CD4-positive, alpha-beta T cell treated with Interleukin-12 subunit alpha and Interleukin-12 subunit beta, for 1 hour (primary cell): ENCODE measurements at places on chromosomes 11 and 22.

DNA sequence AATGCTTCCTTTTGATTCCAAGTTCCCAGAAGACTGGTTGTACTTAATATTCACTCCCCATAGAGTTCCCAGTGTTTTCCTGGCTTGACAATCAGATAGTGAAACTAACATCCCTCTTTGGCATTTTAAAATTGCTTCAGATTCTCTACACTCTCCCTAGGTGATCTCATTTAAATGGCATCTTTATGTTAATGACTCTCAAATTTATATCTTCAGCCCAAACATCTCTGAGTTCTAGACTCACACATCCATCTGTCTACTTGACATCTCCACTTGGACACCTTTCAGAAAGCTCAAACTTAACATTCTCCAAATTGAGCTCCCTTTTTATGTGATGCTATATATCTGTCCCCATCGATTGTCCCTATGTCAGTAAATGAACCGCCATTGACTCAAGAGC, 232.0 kb downstream of the NTM start:
- no peak for DNase-seq

DNA sequence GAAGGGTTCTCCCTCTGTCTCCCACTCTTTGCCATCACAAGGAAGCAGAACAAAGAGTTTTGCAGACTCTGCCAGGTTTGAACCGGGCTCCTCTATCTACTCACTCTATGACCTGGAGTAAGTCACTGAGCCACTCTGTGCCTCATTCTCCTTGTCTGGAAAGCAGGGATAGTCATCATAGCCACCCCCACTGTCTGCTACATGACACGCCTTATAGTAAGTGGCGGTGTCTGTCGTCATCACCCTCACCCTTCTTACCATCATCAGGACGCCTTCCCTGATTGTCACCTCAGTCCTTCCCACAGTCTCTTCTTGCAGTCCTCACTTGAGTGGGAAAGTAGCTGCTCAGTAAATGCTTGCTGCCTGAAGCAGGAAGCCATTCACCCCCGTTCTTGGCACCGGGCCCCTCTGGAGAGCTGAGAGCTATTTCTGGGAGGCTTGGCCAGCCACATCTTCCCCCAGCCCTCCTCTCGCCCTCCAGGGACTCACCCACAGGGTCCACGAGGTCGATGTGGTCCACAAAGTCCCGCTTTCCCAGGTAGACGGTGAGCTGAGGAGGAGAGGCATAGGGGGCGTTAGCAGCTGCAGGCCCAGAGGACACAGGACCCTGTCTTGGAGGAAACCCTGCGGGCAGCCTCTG, 46.4 kb downstream of the TPBGL start:
- no peak for DNase-seq

DNA sequence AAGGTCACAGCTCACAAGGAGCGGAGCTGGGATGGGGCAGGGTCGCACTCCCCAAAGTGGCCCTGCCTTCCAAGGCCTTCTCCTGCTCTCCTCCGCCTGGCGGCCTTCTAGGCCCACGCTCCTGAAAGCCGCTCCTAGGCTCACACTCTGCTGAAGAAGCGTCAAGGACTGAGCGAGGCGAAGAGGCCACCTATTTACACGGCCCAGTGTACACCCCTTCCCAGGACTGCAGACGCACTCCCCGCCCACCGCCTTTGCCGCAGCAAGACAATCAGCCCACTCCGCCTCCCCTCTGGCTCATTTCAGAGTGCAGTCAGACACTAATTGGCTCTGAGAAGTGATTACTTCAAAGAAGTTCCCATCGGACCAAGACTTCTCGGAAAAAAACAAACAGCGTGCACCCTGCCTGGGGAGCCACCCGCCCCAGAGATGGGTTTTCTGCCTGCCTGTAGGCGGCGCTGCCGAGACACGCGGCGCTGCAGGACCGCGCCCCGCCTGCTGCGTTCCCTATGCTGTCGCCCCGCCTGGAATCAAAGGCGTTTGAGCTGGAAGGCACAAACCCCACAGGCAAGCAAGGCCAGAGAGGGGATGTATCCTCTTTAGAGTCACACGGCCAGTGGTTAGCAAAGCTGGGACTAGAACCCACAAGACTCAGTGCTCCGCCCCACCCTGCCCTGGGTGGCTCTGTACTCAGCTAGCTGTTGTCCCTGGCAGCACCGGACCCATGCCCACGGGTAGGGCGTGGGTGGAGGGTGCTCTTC, 414.8 kb downstream of the BUD13 start:
- DNase-seq, result no peak

- no peak for DNase-seq
Observed at GRCh38 chr11:129249923-129250322, 57.8 kb upstream of the ARHGAP32 start.

DNA sequence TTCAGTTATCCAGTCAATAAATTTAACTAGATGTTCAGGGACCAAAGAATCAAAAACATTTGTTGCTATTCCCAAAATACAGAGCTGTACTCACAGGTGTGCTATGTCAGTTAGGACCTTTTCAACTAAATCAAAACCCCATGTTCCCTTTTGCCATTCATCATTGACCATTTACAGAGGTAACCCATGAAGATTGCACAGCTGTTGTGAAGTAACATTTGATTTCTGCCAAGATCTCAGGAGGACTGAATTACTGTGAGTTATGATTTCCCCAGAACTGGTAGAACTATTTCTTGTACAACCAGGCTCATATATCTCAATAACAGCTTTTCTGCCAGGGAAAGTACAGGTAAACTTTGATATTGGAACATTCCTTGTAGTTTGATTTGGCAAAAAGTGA, 131.1 kb upstream of the FIBIN start:
- DNase-seq, result no peak

- DNase-seq, result no peak
Observed at GRCh38 chr11:15483205-15483604, 368.5 kb downstream of the INSC start.

DNA sequence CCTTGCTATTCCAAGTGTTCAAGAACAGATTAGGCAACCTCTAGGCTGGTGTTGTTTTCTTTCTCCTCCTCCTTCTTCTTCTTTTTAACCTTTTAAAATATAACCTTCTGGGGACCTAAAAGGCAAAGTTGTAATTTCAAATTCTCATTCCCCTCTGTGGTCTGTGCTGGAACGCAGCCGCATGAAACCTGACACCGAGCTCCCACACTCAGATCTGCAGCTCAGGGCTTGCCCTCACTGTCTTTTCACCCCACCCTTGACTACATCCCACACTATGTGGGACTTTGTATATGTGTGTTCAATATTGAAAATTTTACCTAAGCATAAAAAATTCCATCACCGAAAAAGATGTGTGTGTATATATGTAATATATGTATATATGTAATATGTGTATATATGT, 62.0 kb upstream of the ARHGAP42 start:
- no peak for DNase-seq

- DNase-seq, result no peak
Observed at GRCh38 chr11:64649291-64649697, 58.3 kb downstream of the SLC22A12 start.
